ENCODE measurements at places on chromosomes 4 and X. TPM values are rescaled to one million over a fixed set of nuclear protein-coding genes. Genes with fewer than 3 reads are reported as not detected.

The RHOH gene
- 87.5 TPM for total RNA-seq

DNA sequence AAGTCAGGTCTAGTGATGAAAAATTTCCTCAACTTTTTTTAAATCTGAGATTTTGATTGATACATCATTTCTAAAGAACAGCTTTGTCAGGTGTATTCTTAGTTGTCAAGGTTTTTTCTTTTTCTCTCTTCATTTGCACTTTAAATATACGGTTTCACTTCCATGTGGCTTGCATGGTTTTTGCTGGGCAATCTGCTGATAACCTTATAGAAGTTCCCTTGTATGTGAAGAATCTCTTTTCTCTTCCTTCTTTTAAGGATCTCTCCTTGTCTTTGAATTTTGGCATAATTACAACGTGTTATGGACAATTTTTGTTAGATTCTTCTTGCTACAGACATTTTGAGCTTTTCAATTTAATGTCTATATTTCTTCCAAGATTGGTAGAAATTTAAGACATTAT is 76.4 kb downstream of the ZNF721 start:
- no peaks in the 10 kb centered on the region for H3K27me3 ChIP-seq
- peaks cover 37% of the 10 kb centered on the region for H3K36me3 ChIP-seq
- H3K4me3 ChIP-seq: no peak overlapping the region
- H3K4me1 ChIP-seq: no peaks in the 10 kb centered on the region
- DNase-seq: no peak

- no peak overlapping the region for H3K27ac ChIP-seq
- no peak overlapping the region for H3K4me3 ChIP-seq
- H3K36me3 ChIP-seq: no peaks in the 10 kb centered on the region
- no peak for DNase-seq
- H3K27me3 ChIP-seq: peaks cover 3% of the 10 kb centered on the region
Measured at GRCh38 chr4:124183926-124184325, 528.6 kb downstream of the ANKRD50 start.

- peak overlapping the region; percentile 16 for H3K27ac ChIP-seq
- no peak for DNase-seq
- H3K36me3 ChIP-seq: peaks cover 53% of the 10 kb centered on the region
- no peaks in the 10 kb centered on the region for H3K27me3 ChIP-seq
- H3K4me3 ChIP-seq: no peak overlapping the region
- H3K4me1 ChIP-seq: peaks cover 11% of the 10 kb centered on the region
Measured at GRCh38 chr4:47873877-47874541, 36.1 kb upstream of the CORIN start.

DNA sequence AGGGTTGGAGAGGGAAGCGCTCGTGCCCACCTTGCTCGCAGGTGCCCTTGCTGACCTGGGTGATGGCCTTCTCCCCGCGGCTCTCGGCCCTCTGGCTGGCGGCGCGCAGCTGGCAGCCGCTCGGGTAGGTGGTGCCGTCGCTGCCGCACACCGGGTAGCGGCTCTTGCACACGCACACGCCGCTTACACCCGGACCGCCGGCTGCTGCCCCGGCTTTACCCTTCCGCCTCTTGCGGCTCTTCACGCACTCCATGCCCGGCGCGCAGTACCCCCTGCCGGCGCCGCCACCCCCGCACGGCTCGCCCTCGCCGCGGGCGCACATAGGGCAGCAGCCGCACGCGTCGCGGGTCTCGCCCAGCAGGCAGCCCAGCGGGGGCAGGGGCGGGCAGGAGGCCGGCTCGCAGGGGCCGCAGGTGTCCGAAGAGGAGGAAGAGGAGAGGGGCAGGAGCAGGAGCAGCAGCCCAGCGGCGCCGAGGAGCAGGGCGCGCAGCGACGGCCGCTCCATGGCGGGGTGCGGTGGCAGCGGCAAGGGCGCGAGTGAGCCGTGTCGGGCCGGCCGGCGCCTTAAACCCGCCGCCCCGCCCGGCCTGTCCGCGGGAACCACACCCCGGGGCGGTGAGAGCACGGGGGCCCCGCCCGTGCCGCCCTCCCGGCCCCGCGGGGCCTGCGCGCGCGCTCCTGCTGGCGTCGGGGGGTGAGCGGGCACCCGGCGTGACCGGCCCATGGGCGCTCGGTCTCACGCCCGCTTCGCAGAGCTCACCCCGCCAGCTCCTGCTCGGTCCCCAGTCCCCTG is at the start of gene IGFBP7:
Gene IGFBP7, minus strand, starts transcription at position 539 of the 793 bp plus-strand sequence. Its CDS starts 34 bp downstream, at position 505.
- peaks cover 58% of the 10 kb centered on the region for H3K27me3 ChIP-seq
- no peaks in the 10 kb centered on the region for H3K36me3 ChIP-seq
- DNase-seq: peak; percentile 11

- H3K36me3 ChIP-seq: no peaks in the 10 kb centered on the region
- no peaks in the 10 kb centered on the region for H3K27me3 ChIP-seq
- H3K27ac ChIP-seq: no peak overlapping the region
Measured at GRCh38 chr4:169144061-169144600, 126.6 kb downstream of the SH3RF1 start.

- no peaks in the 10 kb centered on the region for H3K27me3 ChIP-seq
- H3K4me1 ChIP-seq: no peaks in the 10 kb centered on the region
- no peak for DNase-seq
- no peak overlapping the region for H3K27ac ChIP-seq
- no peak overlapping the region for H3K4me3 ChIP-seq
- H3K36me3 ChIP-seq: no peaks in the 10 kb centered on the region
Measured at GRCh38 chr4:5256421-5256820, 205.1 kb downstream of the STK32B start.

DNA sequence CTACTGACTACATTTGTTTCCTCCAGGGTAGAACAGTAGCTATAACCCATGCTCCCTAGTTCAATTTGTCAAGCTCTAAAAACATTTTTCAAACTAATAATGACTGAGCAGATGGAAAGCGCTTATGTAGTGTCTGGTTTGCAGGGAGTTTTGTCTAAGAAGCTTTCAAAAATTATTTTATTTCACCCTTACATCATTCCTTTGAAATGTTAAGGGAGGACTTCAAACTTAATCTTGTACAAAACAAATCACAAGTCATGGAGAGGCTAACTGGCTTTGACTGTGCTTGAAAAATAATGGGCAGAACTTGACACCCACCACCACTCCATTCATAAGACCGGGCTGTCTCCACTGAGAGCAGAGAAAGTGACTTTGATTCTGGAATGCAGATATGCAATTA is 153.4 kb upstream of the QRFPR start:
- no peaks in the 10 kb centered on the region for H3K36me3 ChIP-seq
- no peaks in the 10 kb centered on the region for H3K4me1 ChIP-seq
- no peak for DNase-seq
- H3K4me3 ChIP-seq: no peak overlapping the region
- H3K27me3 ChIP-seq: peaks cover 7% of the 10 kb centered on the region
- no peak overlapping the region for H3K27ac ChIP-seq

- H3K27ac ChIP-seq: no peak overlapping the region
- no peaks in the 10 kb centered on the region for H3K36me3 ChIP-seq
- no peak for DNase-seq
Measured at GRCh38 chr4:153120235-153120634, 84.0 kb upstream of the TRIM2 start.

DNA sequence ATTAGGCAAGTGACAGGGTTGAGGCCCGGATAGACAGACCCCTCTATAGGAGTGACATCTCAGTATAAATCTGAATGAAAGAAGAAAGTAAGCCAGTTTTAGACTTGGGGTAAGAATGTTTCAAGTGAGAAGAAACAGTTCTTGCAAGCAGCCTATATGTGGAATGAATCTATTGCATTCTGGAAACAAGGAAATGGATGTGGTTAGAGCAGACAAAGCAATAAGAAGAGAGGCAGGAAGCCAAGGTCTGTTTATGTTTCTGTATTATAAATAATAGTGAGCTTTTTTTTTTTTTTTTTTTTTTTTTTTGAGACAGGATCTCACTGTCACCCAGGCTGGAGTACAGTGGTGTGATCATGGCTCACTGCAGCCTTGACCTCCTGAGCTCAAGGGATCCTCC is 255.8 kb downstream of the UNC5C start:
- H3K4me1 ChIP-seq: peaks cover 29% of the 10 kb centered on the region
- no peak overlapping the region for H3K27ac ChIP-seq
- H3K36me3 ChIP-seq: no peaks in the 10 kb centered on the region
- no peaks in the 10 kb centered on the region for H3K27me3 ChIP-seq

DNA sequence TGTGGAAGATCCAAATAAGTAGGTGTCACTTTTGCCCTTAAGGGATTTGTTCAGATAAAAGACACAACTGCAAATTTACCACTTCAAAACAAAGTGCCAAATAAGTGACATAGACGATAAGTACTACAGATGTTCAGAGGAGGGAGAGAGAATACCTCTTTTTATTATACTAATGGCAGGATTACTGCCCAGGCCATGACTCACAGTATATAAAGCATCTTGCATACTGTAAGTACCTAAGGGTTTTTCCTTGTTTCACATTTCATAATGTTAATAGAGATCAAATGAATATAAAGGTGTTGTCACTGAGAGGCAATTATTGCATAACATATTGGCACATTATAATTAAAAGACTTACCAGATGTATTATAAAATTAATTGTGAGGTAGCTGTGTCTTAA is 46.4 kb downstream of the PTPN13 start:
- H3K27me3 ChIP-seq: no peaks in the 10 kb centered on the region
- DNase-seq: no peak
- H3K36me3 ChIP-seq: no peaks in the 10 kb centered on the region
- no peak overlapping the region for H3K27ac ChIP-seq
- no peaks in the 10 kb centered on the region for H3K4me1 ChIP-seq

The TRIM60 gene
- total RNA-seq: not detected

- H3K4me3 ChIP-seq: no peak overlapping the region
- DNase-seq: no peak
- no peak overlapping the region for H3K27ac ChIP-seq
- H3K36me3 ChIP-seq: no peaks in the 10 kb centered on the region
Measured at GRCh38 chr4:149166365-149166764, 649.3 kb downstream of the IQCM start.

DNA sequence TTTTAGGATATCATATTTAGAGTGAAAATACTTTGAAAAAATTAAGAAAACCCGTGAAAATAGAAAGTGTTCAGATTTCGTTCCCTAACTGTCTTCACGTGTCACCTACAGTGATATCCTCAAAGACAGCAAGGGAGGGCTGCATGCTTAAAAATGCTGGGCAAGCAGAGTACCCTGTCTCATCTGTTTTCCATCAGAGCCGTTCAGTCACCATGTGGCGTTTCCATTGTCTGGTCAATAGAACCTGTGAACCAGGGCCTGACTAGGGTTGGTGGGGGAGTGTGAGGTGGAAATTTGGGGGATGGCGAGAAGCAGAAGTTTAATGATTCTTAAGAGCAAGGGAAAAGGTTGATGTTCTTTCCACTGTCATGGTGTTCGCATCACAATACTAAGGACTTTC is 173.9 kb downstream of the BMPR1B start:
- H3K36me3 ChIP-seq: no peaks in the 10 kb centered on the region
- H3K4me1 ChIP-seq: no peaks in the 10 kb centered on the region
- H3K27me3 ChIP-seq: no peaks in the 10 kb centered on the region
- H3K4me3 ChIP-seq: no peak overlapping the region
- H3K27ac ChIP-seq: no peak overlapping the region

GRCh38 chrX:3669841-3670475 is 43.5 kb downstream of the PRKX start:
- no peaks in the 10 kb centered on the region for H3K27me3 ChIP-seq
- no peak overlapping the region for H3K4me3 ChIP-seq
- H3K4me1 ChIP-seq: peaks cover 2% of the 10 kb centered on the region
- peaks cover 23% of the 10 kb centered on the region for H3K36me3 ChIP-seq
- H3K27ac ChIP-seq: no peak overlapping the region

The VSIG1 gene
- total RNA-seq: 2.4 TPM

DNA sequence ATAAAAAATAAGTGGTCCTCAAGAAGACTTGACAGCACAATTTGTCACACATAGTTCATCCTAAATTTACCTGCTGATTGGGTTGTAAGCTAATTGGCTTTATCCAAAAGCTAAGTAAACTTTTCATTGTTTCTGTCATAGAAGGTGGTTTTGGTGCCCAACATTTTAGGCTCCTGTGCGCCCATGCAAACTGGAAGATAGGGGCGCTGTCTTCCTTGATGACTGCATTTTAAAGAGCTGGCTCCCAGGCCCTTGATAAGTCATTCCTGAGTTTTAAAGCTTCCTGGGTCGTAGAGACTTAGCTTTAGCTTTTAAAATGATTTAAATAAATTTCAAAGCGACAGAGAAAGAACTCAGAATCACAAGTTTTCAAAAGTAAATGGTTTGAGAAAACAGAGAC is 625.4 kb upstream of the GALNT7 start:
- no peaks in the 10 kb centered on the region for H3K4me1 ChIP-seq
- H3K27me3 ChIP-seq: no peaks in the 10 kb centered on the region
- H3K27ac ChIP-seq: no peak overlapping the region
- H3K4me3 ChIP-seq: no peak overlapping the region
- no peak for DNase-seq
- H3K36me3 ChIP-seq: no peaks in the 10 kb centered on the region

The SPOCK3 gene
- total RNA-seq: not detected

GRCh38 chr4:140223056-140223810 is 69.2 kb upstream of the MAML3 start:
- H3K36me3 ChIP-seq: no peaks in the 10 kb centered on the region
- DNase-seq: no peak
- H3K4me3 ChIP-seq: no peak overlapping the region
- no peak overlapping the region for H3K27ac ChIP-seq
- H3K4me1 ChIP-seq: no peaks in the 10 kb centered on the region
- H3K27me3 ChIP-seq: no peaks in the 10 kb centered on the region
